ENCODE measurements at places on chromosomes 12 and 14.
A peak's percentile ranks its signal among the peaks of the same experiment; 100 is the strongest.

GRCh38 chr12:50961708-50962107 lies 9.4 kb downstream of the HIGD1C start:
- DNase-seq = no peak

- DNase-seq = no peak
These were observed 157.4 kb downstream of the KLHL28 start for GRCh38 chr14:44804391-44804790.

- DNase-seq = no peak
These were observed 981.9 kb downstream of the DIO2 start for GRCh38 chr14:79229383-79229909.

GRCh38 chr14:56933446-56933845 lies 123.2 kb upstream of the OTX2 start:
- no peak for DNase-seq

- DNase-seq = no peak
These were observed 56.4 kb downstream of the RAB35 start for GRCh38 chr12:120060196-120060595.

DNA sequence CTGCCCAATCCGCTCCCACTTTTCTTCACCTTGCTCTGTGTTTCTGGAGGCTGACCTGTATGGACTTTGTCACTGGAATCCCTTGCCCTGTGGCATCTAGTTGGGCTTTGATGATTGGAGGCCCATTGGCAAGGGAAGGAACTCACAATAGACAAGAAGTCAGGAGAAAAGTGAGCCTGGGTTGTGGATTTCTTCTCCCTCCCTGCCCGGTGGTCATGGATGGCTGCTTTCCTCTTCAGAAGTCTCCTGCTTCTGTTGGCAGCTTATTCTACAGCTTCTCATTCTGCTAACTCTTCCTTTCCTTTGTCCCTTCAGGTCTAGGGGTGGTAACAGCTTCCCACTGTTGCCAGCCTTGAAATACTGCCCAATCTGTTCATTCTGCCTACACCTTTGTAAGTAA lies 13.9 kb upstream of the CCDC60 start:
- DNase-seq = no peak

GRCh38 chr14:57390806-57391516 lies 575 bp downstream of the NAA30 start:
- peak; percentile 40 for DNase-seq

- DNase-seq = no peak
These were observed 1.0 kb downstream of the KCNA1 start for GRCh38 chr12:4910502-4911315.

All from HEK293T (cell line).